ENCODE measurements at places on chromosomes 6 and 20.

DNA sequence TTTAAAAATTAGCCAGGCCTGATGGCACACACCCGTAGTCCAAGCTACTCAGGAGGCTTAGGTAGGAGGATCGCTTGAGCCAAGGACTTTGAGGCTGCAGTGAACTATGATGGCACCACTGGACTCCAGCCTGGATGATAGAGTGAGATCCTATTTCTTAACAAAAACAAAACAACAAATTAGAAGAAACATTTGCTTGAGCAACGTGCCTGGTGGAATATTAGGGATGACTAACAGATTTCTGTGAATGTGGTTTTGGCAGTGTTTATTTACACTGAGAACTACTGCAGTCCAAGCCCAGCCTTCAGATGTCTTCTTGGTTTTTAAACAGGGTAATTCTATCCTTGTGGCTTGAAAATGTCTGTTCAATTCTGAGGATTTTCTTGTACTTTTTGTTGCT lies 9.2 kb downstream of the PPP1R3G start:
- DNase-seq, result no peak

GRCh38 chr6:3726421-3726820 lies 25.1 kb downstream of the PXDC1 start:
- DNase-seq, result no peak

DNA sequence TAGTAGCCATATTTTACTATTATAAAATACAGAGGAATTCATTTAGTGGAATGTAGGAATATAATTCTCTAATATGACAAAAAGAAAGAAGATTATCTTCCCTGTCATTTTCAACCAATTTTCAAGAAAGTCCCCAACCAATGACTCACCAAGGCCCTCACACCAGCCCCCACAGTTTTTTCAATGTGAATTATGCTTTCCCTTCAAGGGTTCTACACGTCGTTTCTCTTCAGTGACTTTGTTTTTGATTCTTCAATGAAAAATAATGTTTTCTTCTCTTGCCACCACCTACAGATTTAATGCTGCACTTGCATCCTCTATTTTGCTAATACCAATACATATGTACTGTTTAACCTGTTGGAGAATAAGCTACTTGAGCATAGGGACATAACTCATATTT lies 841.3 kb downstream of the PHF3 start:
- no peak for DNase-seq

DNA sequence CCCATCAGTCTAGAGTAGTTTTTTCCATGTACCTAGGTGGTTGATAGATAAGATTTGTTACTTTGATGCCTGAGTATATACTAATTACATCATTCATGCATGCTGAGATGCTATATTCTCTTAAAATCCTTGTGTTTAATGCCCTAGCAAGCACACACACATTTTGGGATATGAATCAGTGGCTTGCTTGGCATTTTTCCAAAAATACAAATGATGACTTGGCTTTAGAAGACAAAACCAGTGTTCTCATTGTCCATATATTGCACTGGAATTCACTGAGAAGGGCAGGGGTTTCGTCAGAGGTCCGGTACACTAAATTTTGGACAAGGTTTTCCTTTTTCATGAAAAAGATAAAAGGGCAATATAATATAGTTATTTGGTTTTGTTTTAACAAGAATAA lies 24.9 kb downstream of the GTPBP2 start:
- no peak for DNase-seq

DNA sequence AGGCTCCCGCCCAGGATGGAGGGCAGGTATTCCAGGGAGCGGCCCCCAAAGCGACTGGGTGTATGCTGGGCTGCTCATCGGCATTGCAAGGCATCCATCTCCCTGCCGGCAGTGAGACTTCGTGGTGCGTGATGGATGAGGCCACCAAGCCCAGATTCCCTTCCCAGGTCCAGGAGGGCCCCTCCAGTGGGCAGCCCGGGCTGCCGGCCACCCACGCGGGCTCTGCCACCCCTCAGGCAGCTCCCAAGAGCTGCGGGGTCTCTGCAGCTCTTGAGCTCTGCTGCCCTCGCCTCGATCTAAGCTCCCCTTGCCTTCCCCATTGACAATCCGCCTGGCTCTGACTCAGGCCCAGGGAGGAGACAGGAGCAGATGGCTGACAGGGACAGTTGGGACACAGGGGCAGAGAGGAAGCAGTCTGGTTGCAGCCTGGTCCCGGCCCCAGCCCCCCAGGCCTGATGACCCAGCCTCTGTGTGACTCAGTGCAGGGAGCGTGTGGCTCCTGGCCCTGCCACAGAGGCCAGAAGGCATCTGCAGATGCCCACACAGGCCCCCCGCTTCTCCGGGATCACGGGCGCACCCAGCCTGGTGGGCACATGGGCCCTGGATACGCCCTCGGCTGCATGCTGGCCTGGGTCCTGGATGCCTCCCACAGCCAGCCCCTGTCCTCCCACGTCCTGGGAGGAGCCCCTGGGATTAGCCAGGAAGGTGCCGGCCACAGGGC lies 33.0 kb downstream of the SLCO4A1 start:
- DNase-seq, result no peak

DNA sequence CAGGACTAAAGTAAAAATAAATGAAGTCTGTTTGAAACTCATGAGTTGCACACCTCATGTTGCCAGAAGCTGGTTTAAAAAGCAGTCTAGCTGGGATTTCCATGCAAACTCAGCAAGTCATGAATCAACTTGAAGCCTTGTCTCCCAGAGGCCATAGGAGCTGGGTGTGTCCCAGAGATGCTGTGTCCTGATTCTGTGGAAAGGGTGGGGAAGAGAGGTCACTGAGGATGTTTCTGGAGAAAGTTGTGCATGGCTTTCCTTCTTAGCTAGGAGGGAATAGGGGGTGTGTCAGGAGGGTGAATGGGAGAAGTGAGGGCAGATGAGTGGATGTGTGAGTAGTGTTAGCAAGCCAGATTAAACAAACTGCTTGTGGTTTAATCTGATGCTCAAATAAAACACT lies 111.3 kb downstream of the ADAT2 start:
- no peak for DNase-seq

DNA sequence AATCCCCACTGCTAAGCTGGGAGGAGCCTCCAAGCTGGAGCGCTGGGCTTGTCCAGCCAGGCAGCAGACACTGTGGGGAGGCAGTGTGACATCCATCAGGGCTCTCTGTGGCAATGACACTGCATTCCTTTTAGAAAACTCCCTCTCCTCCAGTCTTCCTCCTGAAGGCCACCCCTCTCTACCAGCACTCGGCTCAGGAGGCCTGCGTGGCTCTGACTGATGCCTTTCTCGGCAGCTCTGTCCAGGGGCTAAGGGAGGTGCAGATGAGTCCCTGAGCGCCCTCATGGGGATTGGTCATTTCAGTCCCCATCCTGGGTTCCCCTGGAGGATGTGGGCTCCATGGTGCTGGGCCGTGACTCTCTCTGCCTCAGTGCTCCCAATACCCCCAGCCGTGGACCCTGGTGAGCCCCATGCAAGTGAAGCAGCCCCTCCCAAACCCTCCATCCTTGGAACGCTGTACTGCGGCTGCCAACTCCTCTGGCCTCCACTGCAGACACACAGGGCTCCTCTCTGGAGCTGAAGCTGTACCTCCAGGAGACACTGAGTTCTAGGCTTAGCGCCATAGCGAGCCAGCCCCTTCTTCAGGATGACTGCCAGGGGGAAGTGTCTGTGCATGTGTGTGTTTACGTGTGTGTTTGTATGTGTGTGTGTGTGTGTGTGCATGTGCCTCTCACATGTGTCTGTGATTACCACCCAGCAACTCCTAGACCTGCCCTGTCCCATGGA lies 209.6 kb downstream of the ERMARD start:
- DNase-seq, result no peak

GRCh38 chr6:17220040-17220910 lies 60.9 kb upstream of the RBM24 start:
- no peak for DNase-seq

- no peak for DNase-seq
These were observed 720 bp downstream of the PCED1A start for GRCh38 chr20:2839732-2840137.

GRCh38 chr6:137370871-137371633 lies 123.1 kb downstream of the OLIG3 start:
- DNase-seq, result no peak

GRCh38 chr20:1232286-1233111 lies 6.7 kb downstream of the RAD21L1 start:
- no peak for DNase-seq

DNA sequence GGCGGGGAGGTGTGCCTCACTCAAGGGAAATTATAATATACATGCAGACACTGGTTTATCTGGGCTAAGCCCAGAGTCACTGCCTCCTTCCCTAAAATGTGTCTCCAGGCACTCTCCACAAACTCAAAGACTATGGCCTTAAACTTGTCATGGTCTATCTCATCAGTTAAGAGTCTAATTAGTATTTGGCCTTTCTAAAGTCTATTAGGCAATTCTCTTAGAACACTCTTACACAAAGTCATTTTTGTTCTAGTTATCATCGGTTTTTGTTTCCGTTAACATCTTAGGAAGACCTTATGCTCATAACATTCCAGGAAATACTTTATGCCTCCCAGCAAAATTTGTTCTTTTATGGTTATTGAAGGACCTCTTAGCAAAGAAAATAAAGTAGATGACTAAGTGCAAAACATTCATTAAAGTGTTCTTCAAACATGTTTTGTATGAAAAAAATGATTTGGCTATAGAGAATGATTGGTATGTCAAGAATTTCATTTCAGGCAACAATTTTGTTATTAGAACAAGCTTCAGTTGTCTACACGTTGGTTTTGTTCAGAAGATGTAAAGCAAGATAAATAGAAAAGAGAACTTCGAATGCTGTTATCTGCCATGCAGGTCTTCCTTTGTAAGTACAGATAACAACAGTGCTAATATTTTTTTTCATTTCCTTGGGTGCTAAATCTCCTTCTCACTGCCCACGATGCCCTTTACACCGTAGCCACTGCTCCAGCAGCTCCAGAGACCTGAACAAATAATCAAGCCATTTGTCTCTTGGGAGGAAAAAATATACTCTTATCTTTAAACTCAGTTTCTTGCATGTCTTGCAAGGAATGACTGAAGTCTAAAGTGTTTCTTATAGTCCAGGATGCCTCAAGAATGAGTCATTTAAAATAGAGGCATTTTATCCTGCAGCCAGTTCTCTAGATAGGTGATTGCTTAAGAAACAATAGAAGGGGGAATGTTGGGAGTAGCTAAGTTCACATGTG lies 170.4 kb downstream of the HTR1B start:
- DNase-seq, result no peak

DNA sequence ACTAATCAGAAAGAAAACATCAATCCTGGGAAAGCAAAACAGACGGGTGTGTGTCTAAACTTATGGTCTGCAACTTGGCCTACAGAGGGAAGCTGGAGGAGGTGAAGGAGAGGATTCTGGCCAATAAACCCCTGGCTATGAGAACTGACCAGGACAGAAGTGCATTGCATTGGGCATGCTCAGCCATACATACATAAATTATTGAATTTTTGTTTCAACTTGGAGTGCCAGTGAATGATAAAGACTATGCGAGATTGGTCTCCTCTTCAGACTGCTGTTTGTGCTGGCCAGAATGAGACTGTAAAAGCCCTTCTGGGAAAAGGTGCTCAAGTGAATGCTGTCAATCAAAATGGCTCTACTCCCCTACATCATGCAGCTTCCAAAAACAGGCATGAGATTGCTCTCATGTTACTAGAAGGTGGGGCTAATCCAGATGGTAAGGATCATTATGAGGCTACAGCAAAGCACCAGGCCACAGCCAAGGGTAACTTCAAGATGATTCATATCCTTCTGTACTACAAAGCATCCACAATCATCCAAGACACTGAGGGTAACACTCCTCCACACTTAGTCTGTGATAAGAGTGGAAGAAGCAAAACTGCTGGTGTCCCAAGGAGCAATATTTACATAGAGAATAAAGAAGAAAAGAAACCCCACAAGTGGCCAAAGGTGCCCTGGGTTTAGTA lies 17.4 kb downstream of the ADNP start:
- peak; percentile 28 for DNase-seq

DNA sequence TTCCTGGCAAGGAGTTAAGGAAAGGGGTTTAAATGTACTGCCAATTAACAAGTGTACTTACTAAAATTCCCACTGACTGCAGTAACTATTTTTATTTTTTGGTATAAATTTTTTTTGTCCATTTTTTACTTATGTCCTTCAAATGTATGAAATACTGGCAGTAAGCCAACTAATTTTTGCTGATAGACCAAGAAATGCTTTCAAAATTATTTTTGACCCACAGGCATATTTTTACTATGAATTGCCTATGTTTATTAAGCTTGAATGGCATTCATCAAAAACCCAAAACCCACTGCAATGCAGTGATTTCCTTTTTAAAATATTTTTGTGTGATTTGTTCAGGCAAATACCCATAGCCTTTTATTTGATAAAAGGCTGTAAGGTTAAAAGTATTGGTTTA lies 560.1 kb downstream of the UTRN start:
- no peak for DNase-seq

DNA sequence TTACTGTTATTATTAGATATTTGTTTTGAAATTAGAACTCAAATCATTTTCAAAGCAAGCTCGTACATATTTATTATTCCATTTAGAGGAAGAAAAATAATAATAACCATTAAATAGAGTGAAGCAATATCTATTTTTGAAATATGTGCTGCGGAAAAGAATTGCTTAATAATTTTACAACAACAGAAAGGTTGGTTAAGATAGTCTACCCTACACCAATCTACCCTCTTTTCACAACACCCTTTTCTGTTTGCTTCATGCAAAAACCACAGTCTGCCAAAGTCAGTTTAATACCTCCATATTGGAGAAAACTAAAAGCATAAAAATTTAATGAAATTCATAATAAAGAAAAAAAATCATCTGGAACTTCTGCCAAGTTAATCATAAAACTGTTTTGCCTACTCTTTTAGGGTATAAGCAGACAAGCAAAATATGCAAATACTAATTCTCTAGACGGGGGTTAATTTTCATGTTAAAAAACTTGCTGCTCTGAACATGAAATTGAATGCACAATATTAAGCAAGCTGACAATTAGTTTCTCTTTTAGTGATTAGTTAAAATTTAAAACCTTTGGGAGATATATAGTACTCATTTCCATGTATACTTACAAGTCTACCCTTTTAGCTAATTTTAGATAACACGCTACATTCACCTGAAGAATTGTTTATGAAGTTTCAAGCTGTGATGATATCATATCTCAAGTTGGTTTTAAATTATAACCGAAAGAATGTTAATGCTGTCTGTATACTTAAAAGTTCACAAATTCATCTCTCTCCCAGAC lies 100.2 kb downstream of the AHI1 start:
- no peak for DNase-seq

GRCh38 chr6:79719248-79719960 lies 88.3 kb downstream of the SH3BGRL2 start:
- no peak for DNase-seq

GRCh38 chr6:56199956-56200355 lies 47.4 kb downstream of the COL21A1 start:
- no peak for DNase-seq

- no peak for DNase-seq
These were observed 81.0 kb downstream of the AKAP7 start for GRCh38 chr6:131216246-131216645.

DNA sequence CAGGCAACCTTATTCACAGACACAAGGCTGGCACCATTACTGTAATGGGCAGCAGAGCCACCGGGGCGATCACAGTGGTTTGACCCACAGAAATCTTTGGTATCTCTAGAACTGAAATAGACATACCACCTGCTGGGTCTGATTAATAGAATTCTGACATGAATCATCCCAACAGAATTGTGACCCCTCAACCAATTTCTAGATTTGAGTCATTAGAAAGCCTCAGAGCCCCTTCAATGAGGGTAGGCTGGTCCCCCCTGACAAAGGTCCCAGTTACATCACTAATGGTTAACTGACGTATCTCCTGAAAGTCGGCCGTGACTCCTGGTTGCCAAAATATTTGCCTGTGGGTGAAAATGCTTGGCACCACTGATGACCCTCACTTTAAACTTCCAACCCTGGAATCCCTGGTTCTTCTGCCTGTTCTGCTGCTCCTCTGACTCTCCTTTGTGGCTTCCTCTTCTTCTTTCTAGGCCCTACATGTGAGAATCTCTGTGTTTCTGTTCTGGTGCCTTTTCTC lies 124.9 kb upstream of the ARID1B start:
- no peak for DNase-seq
